Progenitor cell of endocrine pancreas (in vitro differentiated cells): ENCODE measurements at places on chromosomes 3 and 15.

DNA sequence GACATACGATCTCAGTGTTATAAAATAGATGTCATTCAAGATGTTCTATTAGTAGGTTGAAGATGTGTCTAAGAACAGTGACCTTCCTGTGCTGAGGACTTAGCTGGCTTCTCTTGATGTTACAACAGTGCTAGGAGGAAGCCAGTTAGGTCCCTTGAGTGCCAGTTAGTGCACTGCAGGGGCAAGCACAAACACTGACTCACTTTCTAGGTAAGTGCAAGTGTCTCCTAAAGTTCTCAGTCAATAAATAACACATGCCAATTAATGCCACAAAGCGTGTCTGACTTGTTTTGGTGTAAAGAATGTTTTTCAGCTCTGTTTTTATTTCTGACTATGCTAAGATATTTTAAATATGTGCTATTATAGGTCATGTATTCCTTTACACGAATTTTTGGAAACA is 211.8 kb downstream of the NAALADL2 start:
- DNase-seq = no peak

GRCh38 chr15:79897380-79897678 is 515 bp upstream of the MTHFS start:
- no peak for DNase-seq

GRCh38 chr15:58515807-58516206 is 84.0 kb downstream of the LIPC start:
- no peak for DNase-seq

- no peak for DNase-seq
Measured at GRCh38 chr3:24133436-24133835, 188.3 kb downstream of the NR1D2 start.

DNA sequence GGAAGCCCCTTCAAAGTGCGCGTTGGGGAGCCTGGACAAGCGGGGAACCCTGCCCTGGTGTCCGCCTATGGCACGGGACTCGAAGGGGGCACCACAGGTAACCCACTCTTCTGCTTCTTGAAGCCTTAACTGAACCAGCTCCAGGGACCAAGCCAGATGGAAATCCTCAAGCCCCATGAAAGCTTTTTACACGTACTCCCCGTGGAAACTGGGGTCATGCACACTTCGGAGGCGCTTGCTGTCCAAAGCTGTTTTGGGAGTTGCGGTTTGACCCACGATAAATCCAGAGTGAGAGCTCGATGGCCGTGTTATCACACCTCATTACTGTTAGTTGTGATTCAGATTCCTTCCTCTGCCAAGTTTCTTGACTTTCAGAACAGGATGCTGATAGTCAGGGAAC is 47.5 kb downstream of the DNASE1L3 start:
- no peak for DNase-seq

- DNase-seq = no peak
Measured at GRCh38 chr15:49037546-49037940, 8.7 kb downstream of the SECISBP2L start.

DNA sequence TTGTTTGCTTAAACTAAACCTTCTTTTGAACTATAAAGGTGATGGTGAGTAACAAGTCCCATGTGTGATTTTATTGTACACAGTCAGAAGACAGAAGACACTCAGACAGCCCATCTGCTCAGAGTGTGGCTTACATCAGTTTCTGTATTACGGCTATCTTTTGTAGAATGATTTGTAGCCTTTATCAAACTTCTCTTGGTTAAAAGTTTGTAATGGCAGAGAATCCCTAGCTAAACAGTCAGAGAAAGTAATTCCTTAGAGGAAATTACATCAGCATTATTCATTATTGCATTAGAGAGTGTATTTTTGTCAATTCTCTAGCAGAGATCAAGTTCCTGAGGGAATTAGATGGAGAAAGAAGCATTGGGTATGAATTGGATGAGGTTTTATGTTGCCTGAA is 500.8 kb downstream of the CNTN4 start:
- no peak for DNase-seq

DNA sequence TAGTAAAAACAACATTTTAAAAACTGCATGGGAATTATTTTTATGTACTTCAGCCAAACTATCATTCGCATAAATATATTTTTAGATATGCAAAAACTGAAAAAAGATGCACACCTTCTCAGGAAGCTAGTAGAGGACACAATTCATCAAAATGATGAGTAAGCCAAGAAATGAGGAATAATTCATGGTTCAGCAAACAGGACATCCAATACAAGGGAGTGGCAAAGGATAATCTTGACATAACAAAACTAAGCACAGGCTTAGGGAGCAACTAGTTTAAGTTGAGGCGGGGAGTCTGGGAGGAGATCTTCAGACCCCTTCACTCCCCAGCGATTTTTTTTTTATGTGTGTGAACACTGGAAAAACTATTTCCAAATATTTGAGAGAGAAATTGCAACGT is 93.7 kb downstream of the ZNF280D start:
- no peak for DNase-seq

- DNase-seq = no peak
Measured at GRCh38 chr3:55165704-55166405, 238.0 kb upstream of the LRTM1 start.

- no peak for DNase-seq
Measured at GRCh38 chr15:91104111-91104510, 4.1 kb downstream of the SV2B start.

- no peak for DNase-seq
Measured at GRCh38 chr3:37041546-37042195, 48.4 kb downstream of the MLH1 start.
